ENCODE measurements at places on chromosomes 5 and 9.
A peak's percentile ranks its signal among the peaks of the same experiment; 100 is the strongest.

- DNase-seq: peak; percentile 47
Measured at GRCh38 chr5:79878721-79879336, 112.2 kb downstream of the MTX3 start.

DNA sequence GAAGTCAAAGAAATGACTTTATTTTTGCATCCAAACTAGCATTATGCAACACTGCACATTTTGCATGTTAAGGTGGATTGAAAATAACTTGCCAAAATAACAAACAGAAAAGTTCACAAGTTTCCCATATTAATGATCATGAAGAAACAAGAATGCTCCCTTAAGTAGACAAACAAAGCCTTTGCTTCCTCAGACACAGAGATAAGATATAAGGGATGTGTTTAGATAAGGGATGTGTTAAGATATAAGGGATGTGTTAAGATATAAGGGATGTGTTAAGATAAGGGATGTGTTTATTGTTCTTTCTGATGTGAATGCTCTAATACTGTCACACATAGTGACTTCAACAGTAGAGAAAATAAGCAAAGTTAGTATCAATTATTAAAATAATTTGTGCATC, 174.8 kb downstream of the GABRG2 start:
- DNase-seq: no peak

GRCh38 chr9:99274016-99274415, 51.9 kb downstream of the SEC61B start:
- DNase-seq: no peak

DNA sequence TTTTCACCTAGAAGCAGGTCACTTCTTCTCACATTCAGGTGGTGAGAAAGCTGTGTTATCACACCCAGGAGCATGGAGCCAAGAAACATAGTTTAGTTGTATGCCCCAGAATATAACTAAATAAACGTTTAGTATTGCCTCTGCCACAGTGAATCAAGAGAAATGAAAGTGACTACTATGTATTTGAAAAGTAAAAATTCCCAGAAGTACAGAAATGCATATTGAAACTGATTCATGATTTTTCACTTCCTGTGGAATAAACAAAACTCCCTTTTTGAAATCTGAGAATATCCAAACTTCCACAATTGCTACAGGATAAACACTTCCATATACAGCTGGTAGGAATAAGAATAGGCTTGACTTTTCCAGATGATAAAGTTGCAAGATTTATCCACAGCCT, 15.3 kb upstream of the NINJ1 start:
- DNase-seq: peak; percentile 46

- DNase-seq: no peak
Measured at GRCh38 chr5:113059232-113060040, 82.8 kb downstream of the DCP2 start.

DNA sequence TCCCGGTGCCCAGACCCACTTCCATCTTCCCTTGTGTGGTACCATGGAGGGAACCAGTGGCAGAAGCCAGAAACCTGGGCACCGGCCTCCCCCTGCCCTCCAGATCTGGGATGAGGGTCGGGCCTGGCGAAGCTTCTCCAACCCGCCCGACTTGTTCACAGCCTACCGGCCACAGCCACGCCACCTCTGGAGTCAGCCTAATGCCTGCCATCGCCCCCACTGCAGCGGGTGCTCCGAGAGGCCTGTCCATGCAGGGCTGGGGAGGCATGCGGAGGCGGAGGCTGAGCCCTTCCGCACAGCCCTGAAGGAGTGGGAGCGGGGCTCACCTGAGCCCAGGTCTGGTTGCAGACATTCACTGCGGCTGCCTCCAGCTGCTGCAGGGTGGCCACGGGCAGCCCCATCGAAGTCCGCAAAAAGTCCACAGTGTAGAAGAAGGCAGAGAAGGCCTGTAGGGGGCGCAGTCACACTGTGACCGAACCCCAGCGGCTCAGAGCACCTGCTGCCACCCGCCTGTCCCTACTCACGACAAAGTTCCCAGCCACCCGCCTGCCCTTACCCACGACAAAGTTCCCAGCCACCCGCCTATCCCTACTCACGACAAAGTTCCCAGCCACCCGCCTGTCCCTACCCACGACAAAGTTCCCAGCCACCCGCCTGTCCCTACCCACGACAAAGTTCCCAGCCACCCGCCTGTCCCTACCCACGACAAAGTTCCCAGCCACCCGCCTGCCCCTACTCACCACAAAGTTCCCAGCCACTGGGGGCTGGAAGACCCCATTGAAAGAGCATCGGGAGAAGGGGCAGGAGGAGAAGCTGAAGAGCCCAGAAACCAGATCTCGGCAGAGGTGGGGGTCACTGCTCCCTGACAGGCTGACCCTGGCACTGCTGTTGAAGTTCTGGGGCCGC, 3.8 kb upstream of the NPDC1 start:
- peak; percentile 72 for DNase-seq

- no peak for DNase-seq
Measured at GRCh38 chr5:90483206-90483605, 8.5 kb downstream of the POLR3G start.

GRCh38 chr9:128684325-128685199, 4.5 kb upstream of the SET start:
- DNase-seq: peak; percentile 87

DNA sequence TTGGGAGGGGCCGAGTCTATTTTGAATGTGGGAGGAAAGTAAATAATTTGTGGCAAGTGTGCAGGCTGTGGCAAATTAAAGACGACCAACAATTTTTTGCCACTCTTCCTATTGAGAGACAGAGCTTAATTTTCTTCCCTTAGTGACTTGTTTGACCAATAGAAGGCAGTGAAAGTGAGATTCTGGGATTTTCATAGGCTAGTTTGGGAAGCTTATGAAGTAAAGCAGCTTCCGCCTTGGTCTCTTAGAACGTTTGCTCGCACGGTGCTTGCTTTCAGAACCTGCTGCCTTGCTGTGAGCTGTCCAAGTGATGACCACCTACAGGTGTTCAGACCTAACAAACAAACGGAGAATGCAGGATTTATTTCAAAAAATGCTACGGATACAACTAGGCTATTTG, 6.7 kb upstream of the OR1N2 start:
- no peak for DNase-seq

- DNase-seq: no peak
Measured at GRCh38 chr9:123739387-123739786, 190.5 kb downstream of the DENND1A start.

All from suppressor macrophage (primary cell).